ENCODE measurements at places on chromosomes 6 and 20.
A peak's percentile ranks its signal among the peaks of the same experiment; 100 is the strongest.

DNA sequence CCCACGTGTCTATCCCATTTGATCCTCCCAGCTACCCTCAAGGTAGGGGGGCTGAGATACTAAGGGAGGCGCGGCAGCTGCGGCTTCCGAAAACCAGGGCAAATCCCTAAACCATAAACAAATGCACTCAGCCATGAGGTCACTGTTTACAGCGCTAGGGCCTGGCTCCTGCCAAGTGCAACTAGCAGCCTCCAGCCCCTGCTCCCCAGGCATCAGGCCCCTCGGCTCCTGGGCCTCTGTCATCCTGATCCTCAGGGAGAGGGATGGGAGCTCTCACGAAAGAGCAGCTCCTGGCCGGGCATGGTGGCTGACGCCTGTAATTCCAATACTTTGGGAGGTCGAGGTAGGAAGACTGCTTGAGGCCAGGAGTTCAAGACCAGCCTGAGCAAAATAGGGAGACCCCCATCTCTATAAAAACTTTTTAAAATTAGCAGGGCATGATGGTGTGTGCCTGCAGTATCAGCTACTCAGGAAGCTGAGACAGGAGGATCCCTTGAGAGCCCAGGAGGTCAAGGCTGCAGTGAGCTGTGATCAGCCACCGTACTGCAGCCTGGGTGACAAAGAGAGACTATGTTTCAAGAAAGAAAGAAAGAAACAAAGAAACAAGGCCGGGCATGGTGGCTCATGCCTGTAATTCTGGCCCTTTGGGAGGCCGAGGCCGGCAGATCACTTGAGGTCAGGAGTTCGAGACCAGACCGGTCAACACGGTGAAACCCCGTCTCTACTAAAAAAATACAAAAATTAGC, 42.5 kb upstream of the TLDC2 start:
- no peak for DNase-seq

GRCh38 chr6:142570221-142570671, 268.4 kb downstream of the ADGRG6 start:
- DNase-seq = no peak

- no peak for DNase-seq
Measured at GRCh38 chr20:48146308-48146707, 361.0 kb upstream of the SULF2 start.

DNA sequence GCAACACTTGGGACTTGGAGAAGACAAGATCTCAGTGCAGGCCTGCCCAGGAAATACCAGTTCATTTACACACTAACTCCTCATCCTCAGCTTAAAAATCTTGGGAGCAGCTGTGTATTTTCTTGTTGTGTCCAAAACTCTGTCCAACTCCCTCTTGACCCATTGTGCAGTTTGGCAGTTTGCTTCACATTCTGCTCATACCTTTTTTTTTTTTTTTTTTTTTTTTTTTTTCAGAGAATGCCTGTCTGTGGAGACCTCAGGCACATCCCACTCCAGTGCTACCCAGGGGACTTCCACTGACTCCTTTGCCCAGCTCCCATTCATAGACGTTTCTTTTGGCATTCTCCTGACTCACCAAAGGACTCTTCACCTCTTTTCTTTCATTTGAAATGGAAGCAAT, 265.8 kb upstream of the TCF21 start:
- no peak for DNase-seq

- DNase-seq = peak; percentile 91
Measured at GRCh38 chr6:27810768-27811450, 101.3 kb downstream of the OR2B2 start.

DNA sequence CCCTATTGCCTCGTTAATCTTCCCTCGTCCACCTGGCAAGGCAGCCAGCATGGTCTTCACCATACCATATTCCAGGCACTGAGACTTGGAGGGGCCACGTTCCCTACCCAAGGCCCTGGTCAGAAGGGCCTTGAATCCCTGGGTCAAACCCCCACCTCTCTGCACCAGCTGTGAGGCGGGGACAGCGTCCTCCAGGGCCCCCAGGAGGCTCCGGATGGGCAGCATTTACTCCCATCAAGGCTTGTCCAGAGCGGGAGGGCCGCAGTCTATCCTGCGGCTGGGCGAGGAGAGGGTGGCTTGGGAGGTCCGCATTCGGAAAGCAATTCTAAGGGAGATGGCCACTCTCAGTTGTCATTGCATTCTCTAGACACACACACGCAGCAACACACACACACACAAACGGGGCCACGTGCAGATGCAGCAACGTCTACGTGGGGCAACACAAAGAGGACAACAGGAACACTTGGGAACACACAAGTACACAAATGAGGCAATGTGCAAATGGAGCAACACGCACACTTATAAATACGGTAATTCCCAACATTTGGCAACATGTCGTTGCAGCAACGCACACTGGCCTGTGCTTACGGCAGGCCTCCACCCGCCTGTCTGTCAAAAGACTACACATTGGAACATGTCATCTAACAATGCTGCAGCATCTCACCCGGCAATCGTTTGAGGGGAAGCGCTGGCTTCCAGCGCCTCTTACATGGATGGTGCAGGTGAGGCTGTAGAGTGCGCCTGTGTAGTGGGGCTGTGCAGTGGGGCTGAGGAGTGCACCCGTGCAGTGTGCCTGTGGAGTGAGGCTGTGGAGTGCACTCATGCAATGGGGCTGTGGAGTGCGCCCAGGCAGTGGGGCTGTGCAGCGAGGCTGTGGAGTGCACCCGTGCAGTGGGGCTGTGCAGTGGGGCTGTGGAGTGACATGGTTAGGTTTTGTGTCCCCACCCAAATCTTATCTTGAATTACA, 12.9 kb upstream of the NTSR1 start:
- no peak for DNase-seq

- DNase-seq = no peak
Measured at GRCh38 chr6:73898599-73898998, 202.6 kb downstream of the CD109 start.

DNA sequence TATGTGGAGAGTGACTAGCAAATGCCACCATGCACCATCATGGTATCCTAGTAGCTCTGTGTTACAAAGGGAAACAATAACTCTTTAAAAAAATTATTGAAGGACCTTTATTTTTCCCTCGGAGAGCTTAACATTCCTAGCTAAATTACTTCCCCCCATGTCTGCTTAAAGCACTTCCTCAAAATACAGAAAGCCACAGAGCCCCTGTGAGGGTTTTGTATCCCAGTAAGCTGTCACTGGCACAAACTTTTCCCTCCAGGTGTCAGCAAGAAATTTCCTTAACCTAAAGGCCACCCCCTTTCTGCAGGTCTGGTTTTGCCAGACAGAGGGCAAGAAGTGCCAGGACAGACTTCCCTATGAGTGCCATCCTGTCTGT, 340.0 kb upstream of the PRDM1 start:
- DNase-seq = peak; percentile 77

GRCh38 chr20:63708301-63709148, 686 bp downstream of the ZGPAT start:
- peak; percentile 21 for DNase-seq

DNA sequence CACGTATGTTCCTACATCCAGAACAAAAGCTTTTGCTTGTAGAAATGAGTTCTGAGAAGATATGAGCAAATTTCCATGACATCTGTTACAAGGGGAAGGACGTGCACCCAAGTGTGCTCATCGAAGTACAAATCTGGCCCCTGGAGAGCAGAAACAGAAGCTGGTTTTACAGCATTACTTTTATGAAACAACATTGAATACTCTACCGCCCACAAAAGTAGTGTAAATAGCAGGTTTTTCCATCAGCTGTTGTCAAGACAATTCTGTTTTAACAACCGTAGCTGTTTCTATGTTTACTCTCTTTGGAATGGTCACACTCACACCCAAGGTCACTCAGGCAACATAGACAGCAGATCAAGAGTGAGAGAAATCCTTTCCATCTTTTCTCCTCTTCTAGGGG, 114.2 kb upstream of the SSTR4 start:
- DNase-seq = no peak

Data from OCI-M1 (cell line).